ENCODE measurements at places on chromosomes 5 and 9.

- no peak for DNase-seq
These were observed 47.8 kb downstream of the LPAR1 start for GRCh38 chr9:110990481-110990880.

DNA sequence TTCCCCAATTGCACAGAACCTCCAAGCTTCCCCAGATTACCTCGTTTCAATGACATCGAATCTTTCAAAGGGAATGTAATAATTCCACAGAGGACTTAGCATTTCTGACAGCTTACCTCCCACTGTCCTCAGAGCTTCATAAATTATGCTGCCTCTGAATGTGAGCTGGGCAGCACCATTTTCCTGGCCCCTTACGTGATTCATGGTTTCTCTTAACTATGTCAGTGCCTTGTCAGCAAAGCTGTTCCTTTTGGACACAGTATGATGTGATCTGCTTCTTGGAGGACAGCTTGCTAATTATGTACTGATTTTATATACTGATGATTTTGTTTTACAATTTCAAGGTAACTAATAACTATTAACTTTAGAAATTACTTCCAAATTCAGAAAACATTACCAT lies 27.7 kb upstream of the SSBP2 start:
- no peak for DNase-seq

DNA sequence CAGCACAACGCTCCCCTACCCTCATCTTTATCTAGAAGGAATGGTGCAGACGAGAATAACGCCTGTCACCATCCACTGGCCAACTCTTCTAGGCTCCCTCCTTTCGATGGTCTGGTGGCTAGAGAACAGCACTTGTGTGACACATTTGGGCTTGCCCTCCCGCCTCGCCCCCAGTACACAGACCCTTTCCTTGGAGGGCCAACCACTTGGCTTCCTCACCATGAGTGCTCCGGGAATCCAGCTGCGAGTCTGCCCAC lies 1.4 kb downstream of the GNAQ start:
- DNase-seq, result no peak

- no peak for DNase-seq
These were observed 70.7 kb upstream of the RNF38 start for GRCh38 chr9:36470643-36471290.

GRCh38 chr9:113589890-113590289 lies 126.4 kb downstream of the RGS3 start:
- no peak for DNase-seq

DNA sequence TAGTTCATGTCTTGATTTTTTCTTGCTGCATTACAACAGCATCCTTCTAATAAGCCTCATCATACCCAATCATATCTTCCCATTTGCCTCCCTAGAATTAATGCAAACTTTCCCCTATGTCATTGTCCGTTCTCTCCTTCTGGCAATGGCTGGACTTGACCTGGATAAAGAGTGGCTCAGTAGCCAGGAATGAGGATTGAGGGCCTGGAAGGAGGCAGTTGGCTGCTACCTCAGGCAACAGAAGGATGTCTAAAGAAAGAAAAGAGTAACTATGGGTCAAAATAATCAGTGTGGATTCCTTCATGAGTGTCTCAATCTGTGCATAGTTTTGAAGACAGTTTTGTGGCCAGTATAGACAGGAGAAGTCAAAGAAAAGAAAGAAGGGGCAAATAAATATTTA lies 209.6 kb downstream of the TRPM3 start:
- no peak for DNase-seq

DNA sequence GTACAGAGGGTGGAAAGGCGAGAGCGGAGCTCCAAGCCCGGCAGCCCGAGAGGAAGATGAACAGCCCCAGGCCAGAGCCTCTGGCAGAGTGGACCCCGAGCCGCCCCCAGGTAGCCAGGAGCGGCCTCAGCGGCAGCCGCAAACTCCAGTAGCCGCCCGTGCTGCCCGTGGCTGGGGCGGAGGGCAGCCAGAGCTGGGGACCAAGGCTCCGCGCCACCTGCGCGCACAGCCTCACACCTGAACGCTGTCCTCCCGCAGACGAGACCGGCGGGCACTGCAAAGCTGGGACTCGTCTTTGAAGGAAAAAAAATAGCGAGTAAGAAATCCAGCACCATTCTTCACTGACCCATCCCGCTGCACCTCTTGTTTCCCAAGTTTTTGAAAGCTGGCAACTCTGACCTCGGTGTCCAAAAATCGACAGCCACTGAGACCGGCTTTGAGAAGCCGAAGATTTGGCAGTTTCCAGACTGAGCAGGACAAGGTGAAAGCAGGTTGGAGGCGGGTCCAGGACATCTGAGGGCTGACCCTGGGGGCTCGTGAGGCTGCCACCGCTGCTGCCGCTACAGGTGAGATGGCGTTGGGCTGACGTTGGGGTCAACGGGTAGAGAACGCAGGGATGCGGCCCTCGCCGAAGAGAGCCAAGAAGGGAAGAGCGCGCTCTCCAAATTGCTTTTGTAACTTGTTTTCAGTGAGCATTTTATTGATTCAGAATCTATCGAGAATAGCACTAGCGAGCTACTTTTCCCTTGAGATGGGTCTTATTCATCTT lies at the start of gene PTGER4:
TSS of gene PTGER4 (plus strand) at position 3 of the 769 bp plus-strand sequence. CDS start 1,079 bp downstream, outside the sequence.
- DNase-seq, result no peak
